Stimulated activated CD4-positive, alpha-beta T cell treated with anti-CD3 and anti-CD28 coated beads, Interleukin-1b, Interleukin-23, amount 100 ng/mL, for 4 hours (primary cell): ENCODE measurements at places on chromosomes 1 and 21.
A peak's percentile ranks its signal among the peaks of the same experiment; 100 is the strongest.

DNA sequence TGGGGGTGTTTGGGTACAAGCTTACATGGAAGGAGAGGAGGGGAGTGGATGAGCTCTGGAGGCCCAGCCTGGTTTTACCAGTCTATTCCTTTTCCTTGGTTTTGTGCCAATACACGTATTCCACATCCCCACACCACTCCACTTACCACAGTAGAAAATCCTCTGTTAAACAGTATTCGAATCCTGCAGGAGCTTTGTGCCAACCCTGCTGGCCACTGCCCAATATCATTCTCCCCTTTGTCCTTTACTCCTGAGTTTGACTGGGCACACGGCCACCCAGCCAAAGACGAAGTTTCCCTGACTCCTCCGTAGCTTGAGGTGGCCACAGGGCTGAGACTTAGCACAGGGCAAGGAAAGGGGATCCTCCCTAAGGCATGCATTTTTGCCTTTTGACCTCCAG lies 61.6 kb downstream of the TMCO4 start:
- no peak for DNase-seq

DNA sequence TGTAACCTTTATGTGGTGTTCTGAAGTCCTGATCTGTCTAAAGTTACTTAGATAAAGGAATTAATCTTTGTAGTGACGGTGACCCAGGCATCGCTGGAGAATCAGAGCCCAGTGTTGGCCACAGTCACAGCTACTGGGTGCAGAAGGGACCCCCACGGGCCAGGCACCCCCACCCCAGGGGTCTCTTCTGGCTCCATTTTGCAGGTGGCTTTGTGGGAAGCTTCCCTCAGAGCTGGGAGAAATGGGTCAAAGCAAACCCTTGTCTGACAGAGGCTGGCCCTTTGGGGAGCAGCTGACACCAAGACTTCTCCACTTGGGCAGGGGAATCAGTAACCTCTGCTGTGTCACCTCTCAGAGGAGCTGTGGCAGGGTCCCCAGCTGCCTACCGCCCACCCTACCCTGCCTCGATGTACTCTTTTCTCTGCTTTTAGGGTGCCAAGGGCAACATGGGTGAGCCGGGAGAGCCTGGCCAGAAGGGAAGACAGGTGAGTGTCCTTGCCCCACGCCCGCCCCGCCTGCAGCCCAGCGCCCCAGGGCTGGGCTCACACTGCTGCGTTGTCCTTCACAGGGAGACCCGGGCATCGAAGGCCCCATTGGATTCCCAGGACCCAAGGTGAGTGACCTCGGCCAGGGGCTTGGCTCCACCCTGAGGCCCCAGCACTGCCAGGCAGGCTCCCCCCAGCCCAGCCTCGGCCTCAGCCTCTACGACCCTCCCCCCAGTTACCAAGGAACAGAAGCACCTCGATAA lies 17.7 kb downstream of the COL6A2 start:
- no peak for DNase-seq

DNA sequence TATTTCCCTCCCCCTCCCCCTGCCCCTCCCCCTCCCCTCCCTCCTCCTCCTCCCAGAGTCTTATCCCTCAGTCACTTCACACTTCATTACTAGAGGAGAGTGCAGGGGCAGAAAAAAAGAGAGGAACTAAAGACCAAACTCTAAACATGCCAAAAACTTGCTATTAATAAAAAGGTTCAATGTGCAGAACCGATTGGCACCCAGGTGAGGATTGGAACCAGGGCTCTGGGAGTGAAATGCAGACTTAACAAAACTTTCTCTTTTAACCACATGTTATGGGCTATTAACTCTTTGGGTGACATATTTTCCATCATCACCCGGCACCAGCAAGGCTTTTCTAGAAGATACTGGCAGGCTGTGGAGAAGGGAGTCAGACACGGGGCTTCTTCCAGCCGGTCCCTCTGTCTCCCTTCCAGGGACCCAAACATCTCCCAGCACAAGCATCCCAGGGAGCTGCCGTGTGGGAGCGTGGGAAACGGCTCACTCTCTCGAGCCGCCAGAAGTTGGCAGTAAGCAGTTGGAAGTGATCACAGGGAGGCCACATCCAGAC lies 13.6 kb downstream of the NID1 start:
- DNase-seq = no peak

GRCh38 chr1:24300971-24301784 lies 18.0 kb upstream of the GRHL3 start:
- no peak for DNase-seq

DNA sequence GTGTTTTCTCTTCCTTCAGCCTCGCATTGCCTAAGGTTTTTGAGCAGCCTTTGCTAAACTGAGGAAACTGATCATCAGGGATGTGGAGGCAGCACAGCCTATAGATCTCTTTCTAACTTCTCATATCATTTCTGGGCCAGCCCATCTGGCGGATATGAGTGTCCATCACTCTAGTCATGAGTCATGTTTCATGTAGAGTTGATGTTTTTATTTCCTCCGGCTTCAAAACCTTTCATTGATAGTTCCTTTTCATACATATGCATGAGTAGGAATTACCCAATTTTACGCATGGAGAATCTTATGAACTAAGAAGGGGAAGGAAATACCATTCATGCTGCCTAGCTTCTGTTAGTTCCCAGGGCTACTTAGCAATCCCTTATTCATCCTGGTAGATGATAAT lies 66.3 kb downstream of the SPATA46 start:
- DNase-seq = no peak

- DNase-seq = no peak
These were observed 7.1 kb downstream of the RNPEP start for GRCh38 chr1:201989354-201990128.

DNA sequence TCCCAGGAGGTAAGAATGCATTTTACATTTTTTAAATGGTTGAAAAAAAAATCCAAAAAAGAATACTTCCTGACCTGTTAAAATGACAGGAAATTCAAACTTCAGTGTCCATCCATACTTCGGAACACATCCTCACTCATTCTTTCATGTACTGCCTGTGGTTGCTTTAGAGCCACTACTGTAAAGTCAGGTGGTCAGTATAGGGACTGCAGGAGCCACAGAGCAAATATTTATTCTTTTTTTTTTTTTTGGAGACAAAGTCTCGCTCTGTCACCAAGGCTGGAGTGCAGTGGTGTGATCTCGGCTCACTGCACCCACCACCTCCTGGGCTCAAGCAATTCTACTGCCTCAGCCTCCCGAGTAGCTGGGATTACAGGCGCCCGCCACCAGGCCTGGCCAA lies 124.7 kb downstream of the CLIC6 start:
- no peak for DNase-seq

- no peak for DNase-seq
These were observed 79.9 kb upstream of the LYST start for GRCh38 chr1:235946571-235946981.

- DNase-seq = no peak
These were observed 1.6 kb downstream of the ALX3 start for GRCh38 chr1:110068646-110069403.

GRCh38 chr1:221608835-221609320 lies 133.0 kb downstream of the DUSP10 start:
- DNase-seq = no peak

- DNase-seq = no peak
These were observed 17.8 kb downstream of the SFPQ start for GRCh38 chr1:35175098-35175576.

DNA sequence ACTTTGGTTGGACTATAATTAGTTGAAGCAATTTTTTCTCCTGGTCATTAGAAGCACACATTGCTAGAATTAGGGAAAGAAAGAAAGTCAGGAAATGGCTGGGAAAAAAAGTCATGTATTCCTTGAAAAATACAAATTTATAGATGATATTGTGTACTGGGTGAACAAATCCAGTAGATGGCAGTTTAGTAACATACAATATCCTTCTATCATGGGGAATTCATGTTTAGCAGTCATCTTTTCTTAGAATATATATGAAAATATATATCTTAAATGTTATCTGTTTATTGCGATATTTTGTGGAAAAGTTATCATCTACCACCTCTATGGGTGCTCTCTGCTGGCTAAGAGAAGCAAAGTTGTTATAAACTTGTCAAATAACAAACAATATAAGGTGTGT lies 13.1 kb upstream of the ZRANB2 start:
- no peak for DNase-seq

DNA sequence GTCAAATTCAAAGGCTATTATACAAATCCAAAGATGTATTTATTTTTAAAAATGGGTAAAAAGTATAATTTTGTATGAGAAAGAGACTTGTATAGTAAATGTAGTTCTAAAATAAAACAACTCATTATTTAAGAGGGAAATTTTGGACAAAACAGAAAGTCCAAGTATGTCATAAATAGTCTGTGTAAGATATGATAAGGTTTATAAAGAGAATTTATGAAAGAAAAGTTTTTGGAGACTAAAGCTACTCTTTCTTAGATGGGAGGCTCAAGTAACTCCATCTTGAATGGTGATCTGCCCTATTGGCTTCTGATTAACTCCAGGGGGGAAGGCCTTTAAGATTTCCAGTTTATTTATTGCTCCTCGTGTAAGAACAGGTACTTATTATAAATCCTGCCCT lies 14.7 kb upstream of the OR2T27 start:
- no peak for DNase-seq

GRCh38 chr1:65469126-65469888 lies 48.8 kb downstream of the LEPR start:
- no peak for DNase-seq

DNA sequence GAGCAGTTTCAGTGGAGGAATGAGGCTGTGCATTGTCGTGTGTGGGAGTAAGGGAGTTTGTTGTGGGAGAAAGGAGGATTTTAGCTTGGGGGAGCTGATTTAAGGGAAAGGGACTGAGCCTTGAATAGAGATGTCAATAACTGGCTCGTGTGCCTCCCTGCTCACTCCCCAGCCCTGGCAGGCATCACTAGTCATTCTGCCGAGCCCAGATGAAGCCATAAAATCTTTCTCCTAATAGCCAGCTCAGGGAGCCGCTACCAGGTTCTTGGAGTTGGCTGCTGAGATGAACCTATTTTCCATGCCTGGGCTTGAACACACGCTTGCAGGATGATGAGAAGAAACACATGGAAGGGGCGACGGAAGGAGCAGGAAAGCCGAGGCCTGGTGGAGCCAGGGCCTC lies 65.0 kb upstream of the POU3F1 start:
- no peak for DNase-seq

DNA sequence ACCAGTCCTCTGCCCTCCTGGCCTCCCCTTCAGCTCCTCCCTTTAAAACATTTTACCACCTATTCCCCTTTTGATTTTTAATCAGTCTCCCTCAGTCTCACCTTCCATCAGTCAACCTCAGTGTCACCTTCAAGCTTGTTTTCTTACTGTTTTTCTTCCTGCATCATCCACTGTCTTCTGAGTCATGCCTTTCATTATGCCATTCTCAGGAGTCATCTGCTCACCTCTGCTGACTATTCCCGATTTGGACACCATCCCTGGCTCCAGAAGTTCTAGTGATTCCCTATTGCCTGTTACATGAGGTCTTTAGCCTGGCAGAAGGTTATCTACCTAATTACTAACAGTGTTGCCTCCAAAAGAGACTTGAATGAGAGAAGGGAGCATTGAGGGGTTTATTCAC lies 23.9 kb downstream of the NFASC start:
- DNase-seq = no peak

DNA sequence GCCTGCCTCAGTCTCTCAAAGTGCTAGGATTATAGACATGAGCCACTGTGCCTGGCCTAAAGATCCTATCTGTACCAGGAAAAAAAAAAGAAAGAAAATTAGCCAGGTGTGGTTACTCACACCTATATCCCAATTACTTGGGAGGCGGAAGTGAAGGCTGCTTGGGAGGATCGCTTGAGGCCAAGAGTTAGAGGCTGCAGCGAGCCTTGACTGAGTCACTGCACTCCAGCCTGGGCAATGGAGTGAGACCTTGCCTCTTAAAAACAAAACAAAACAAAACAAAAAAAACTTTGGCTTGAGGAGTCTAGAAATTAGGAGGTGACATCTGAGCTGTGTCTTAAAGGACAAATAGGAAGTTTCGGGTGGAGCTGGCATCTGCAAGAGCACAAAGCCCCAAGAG lies 38.7 kb upstream of the KIF26B start:
- DNase-seq = no peak

GRCh38 chr1:179082333-179082998 lies 596 bp downstream of the TOR3A start:
- peak; percentile 8 for DNase-seq

DNA sequence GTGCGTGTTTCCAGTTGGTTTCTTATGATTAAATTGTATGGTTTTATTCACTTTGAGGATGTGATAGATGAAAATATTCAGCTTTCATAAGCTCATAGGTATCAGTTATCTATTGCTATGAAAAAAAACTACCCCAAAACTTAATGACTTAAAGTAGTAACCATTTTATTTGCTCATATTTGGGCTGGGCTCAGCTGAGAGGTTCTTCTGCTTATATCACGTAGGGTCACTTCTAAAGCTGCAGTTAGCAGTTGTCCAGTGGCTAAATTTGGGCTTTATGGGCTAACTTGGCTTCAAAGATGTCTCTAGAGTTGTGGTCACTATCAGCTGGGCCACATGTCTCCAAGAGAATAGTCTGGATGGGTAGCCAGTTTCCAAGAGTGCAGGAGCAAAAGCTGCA lies 206.4 kb upstream of the LYPLAL1 start:
- no peak for DNase-seq

GRCh38 chr1:98898940-98899339 lies 105.7 kb downstream of the PLPPR5 start:
- DNase-seq = no peak

DNA sequence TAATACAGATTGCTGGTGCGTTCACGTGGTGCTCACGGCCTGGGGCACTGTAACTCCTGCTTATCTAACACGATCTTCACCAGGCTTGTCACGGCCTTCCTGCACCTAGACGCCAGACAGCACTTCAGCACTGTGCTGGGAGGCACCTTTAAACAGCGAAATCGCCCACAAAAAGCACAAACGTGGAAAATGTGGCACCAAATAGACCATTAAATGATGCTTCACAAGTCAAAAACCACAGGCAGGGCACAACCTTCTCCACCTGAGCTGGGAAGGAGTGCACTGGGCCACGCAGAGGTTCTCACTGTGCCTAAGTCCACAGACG lies 20.0 kb downstream of the IBA57 start:
- peak; percentile 12 for DNase-seq

DNA sequence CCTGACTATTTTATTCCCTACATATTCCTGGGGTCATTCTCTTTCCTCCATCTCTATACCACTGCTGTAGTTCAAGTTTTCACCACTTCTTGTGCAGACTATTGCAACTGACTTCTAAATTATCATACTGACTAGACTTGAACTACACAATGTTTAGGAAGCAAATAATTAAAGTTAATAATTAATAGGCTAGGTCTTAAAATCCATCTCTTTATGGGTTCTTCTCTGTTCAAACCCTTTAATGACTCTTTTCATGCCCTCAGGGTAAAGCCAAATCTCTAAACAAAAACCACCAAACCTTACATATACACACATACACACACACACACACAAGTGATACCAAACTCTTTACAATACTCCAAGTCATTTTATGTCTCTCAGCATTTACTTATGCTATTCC lies 22.3 kb upstream of the MOB3C start:
- no peak for DNase-seq

DNA sequence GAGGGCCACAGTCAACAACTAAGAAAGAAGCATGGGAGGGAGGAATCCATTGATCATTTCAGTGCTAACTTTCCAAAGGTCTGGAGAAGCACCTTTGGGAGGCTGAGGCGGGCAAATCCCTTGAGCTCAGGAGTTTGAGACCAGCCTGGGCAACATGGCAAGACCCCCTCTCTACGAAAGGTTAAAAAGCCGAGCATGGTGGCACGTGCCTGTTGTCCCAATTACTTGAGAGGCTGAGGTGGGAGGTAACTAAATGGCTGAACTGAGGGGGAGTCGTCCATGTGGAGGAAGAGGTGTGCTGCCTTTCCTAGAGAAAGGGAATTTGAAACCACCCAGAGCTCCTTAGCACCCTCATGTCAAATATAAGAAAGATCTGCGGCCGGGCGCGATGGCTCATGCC lies 16.2 kb downstream of the MASP2 start:
- no peak for DNase-seq
